ENCODE measurements at places on chromosomes 5 and 9.

DNA sequence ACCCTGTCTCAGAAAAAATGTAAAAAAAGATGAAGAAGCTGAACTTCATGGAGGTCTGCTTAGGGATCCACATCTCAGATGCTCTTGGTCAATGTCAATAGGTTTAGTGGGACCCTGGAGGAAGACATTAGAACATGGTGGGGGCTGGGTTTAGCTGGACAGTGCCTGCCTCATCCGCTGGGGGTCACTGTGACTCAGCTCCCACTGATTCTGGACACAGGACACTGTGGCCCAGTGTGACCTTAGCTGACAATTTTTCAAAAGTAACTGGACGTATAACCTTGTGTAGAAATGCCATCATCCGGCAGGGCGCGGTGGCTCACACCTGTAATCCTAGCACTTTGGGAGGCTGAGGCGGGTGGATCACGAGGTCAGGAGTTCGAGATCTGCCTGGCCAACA, 7.3 kb upstream of the HNRNPAB start:
- no peak for DNase-seq

GRCh38 chr9:110029956-110030480, 177.9 kb downstream of the C9orf152 start:
- DNase-seq: no peak

DNA sequence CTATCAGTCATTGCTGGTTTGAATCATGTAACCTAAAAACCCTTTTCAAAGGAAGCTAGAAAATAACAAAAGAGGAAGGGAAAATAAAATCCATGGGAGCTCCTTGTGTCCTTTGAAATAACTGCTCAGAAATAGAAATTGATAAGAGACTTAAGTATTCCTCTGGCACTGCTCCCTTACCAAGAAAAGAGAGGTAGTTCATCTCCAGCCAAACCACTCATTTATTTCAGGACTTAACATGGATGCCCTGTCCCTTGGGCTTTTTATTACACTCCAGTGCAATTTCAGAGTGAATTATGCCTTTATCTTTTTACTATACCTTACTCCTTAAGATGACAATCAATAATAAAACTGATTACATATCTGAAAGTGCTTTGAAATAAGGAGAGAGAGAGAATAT, 61.0 kb downstream of the MUSK start:
- no peak for DNase-seq

DNA sequence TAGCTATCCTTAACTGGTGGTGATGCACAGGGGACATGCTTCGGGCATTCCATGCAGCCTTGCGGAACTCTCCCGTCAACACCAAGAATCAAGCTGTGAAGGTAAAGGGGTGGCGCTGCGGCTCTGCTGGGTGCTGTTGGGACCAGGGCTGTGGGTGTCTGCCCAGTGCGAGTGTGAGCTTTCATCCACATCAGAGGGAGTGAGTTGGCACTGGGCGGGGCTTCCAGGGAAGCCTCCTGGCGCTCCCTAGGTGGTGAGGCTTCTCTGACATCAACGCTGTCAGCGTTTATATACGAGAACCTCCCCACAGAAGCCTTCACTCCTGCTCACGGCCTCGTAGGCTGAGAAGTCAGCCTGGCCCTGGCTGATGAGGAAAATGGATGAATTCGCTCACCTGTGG, 11.7 kb downstream of the ARPC5L start:
- no peak for DNase-seq

DNA sequence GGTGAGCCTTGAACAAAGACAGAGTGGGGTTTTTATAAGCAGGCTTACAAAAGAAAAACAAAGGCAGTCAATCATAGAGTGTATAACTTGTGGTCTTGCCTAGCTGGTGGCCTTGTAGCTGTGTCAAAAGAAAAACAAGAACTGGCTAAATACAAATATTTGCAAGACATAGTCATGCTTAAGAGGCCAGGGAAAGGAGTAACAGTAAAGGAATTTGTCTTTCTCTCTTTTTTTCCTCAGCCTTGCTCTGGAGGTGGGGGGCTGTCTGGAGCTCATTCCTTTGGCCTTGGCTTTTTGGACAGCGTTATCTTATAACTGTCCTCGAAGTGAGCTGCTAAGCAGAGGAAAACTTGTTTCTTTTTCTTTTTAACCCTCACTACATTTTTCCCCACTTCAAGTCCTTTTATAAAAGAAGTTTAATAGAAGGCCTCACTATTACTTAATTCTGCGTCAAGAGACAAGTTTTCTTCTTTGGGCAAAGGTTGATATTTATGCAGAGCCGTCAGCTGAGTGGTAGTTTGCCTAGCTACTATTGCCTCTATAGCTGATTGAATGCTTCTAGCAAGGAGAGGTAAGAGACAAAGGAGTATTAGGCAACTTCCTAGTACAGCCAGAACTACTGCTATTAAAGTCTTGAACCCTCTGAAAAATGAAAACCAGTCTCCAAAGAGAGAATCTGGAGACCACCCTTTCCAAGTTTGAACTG, 14.3 kb downstream of the CEL start:
- DNase-seq: peak; percentile 85

DNA sequence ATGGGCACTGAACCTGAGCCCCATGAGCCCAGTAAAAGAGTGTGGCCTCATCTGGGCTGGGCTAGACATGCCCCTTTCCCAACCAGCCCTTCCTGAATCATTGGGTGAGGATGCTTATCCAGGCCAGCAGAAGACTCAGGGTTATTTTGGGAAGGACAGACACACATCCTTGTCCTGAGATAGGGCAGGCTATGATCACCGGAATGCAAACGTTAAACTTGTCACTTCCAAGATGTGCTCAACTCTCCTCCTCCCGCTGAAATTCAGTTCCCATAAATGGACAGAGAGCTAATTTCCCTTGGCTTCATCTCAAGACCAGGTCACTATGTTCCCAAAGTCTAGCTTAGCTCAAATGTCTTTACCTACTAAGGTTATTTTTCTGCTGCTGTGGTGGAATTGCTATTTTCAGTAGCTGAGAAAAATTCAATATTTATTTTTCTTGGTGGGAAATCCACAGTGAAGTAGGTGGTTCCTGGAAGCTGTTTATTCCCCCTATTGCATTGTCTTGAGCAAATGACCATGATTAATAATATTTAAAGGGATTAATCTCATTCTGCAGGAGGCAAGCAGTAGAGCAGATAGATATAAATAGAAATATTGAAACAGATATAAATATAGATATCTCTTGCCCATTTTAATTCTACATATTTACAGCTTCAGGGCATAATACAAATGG, 70.0 kb downstream of the NXNL2 start:
- no peak for DNase-seq

DNA sequence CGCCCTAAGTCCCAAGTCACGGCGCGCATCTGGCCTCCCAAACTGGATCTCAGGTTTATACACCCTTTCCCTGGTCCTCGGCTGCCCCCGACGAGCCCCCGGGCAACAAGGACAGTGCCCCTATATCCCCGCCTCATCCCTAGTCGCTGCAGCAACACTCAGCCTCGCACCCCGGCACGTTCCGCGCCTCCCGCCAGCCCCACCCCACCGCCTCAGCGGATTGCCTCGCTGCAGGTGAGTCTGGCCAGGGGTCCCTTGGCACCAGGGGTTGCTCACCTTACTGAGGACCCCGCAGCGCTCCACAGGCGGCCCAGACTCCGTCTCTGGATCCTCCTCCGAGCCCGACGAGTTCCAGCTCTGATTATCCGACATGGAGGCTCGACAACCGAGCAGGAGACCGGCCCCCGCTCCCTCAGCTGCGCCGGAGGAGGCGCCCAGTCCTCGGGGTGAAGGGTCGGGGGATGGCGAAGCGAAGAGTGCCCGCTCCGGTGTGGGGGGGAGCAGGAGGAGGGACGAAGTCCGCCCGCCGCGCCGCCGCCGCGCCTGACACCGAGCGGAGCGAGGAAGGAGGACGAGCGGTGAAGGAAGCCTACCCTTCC, 494 bp downstream of the CERT1 start:
- peak; percentile 44 for DNase-seq

DNA sequence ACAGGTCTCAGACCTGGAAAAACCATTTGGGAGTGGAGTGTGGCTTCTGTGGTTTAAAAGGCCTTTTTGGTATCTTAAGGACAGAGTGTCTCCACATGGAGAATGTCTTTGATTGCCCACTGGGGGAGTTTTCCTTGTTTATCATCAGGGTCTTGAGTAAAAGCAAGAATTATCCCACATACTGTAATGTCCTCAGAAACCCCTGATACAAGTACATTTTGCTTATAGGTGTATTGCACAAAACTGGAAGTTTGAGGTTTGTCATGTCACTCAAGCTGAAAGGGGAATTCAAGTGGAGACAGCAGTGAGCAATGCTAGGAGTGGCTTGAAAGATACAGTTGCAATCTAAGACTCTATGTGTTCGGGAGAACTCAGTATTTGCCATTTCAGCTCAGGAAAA, 62.7 kb upstream of the GRAMD2B start:
- DNase-seq: peak; percentile 28

- DNase-seq: no peak
Measured at GRCh38 chr9:126410229-126410628, 83.6 kb downstream of the MVB12B start.

DNA sequence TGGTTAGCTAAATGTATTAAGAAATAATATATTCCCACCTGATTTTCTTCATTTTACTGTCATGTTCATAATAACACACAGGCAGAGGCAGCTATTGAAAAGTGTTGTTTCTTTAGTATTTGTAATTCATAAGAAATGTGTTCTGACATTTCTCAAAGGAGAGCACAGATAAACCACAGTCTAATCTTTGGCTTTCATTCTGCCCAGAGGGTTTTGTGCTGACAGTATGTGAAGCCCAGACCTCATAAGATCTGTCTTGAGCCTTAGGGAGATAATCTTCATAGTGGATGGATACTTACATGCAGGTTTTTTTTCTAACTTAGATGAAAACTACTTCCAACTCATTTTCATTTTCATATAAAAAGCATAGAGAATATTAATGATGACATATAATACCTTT, 206.1 kb downstream of the CHSY3 start:
- no peak for DNase-seq

DNA sequence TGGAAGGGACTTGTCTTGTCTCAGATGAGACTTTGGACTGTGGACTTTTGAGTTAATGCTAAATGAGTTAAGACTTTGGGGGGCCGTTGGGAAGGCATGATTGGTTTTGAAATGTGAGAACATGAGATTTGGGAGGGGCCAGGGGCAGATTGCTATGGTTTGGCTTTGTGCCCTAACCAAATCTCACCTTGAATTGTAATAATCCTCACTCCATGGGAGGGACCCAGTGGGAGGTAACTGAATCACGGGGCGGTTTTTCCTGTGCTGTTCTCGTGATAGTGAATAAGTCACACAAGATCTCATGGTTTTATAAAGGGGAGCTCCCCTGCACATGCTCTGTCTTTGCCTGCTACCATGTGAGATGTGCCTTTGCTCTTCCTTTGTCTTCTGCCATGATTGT, 72.1 kb downstream of the RAI14 start:
- DNase-seq: no peak

DNA sequence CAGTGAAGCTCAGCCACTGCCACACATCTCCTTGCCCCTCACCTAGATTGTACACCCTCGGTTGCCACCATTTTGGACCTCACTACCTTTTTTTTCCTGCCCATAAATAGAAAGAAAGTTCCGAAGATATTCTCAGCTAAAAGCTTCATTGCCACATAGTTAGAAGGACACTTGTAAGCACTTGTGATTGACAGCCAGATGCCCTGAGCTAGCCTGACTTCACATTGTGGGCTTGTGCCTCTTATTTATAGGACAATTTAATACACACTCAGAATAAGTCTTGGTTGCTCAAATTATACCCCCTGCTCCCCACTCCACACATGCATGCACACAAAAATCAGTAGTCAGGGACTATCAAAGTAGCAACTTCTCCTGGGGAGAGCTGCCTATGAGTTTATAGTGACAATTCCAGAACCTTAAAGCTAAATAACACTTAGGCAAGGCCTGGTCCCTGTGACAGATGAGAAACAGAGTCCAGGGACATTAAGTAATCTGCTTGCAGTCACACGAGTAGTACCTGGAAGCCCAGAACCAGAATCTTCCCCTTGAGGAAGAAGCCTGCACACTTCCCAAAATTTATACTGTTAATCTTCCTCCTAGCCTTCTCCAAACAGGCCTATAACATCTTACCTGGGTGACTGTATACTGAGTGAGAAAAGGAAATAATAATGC, 184.8 kb downstream of the BRINP1 start:
- DNase-seq: no peak

GRCh38 chr5:175868348-175868723, 3.0 kb upstream of the CPLX2 start:
- no peak for DNase-seq

DNA sequence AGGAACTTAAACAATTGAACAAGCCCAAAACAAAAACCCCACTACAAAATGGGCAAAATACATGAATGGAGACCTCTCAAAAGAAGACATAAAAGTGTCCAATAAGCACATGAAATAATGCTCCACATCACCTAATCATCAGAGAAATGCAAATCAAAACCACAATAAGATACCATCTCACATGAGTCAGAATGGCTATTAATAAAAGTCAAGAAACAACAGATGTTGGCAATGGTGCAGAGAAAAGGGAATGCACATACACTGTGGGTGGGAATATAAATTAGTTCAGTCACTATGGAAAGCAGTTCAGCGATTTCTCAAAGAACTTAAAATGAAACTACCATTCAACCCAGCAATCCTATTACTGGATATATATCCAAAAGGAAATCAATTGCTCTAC, 337.4 kb upstream of the GRIA1 start:
- DNase-seq: peak; percentile 5

GRCh38 chr5:122259995-122260394, 52.0 kb upstream of the SNCAIP start:
- DNase-seq: no peak

DNA sequence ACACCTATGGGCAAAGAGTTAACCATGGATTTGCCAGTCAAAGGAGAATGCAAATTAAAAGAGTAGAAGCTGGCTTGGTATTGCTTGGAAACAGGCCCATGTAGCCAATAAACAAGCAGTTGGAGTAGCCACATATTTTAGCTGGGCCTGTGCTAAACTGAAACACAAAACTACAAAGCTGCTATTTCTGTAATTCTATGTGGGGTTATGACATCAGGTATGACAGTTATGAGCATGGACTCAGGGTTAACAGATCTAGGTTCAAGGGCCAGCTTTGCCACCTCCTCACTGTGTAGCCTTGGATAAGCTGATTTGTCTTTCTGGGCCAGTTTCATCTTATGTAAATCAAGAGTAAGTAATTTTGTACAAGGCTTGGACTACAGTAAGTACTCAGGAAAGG, 142.7 kb downstream of the PIP5K1B start:
- no peak for DNase-seq

DNA sequence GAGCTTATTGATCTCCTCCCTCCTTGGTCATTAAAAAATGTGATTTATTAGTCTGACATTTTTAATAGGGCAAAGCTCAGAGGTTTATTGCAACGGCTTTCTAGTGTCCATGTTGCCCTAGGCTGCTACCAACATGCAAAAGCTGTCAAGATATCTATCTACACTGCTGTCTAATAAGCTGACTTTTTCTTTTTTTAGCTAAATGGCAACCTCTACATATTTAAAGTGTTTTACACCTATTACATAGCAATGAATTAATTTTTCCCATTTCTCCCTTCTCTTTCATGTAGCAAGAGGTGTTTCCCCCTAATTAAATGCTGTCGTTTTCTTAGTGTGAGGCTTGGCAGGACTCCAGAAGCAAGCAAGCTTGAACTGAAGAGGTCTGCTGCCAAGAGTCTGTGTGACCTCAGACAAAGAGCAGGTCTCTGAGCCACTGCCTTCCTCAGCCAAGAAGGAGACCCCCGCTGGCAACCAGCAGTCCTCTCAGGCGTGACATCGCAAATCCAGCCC, 79.4 kb downstream of the GAS1 start:
- peak; percentile 17 for DNase-seq

Data from kidney glomerular epithelial cell (primary cell).